Activated T-helper 1 cell treated with anti-CD3 and anti-CD28 coated beads, Interleukin-12 subunit alpha, Interleukin-12 subunit beta, Interleukin-2, Interleukin-4 antibody, amounts not matched to agents 30 ng/mL and 10 ng/mL and 1 ng/mL, durations not matched to agents 14 hours and 24 hours and 36 hours (primary cell): ENCODE measurements at places on chromosomes 7 and 10. TPM values are rescaled to one million over a fixed set of nuclear protein-coding genes. Genes with fewer than 3 reads are reported as not detected.
A peak's percentile ranks its signal among the peaks of the same experiment; 100 is the strongest.

DNA sequence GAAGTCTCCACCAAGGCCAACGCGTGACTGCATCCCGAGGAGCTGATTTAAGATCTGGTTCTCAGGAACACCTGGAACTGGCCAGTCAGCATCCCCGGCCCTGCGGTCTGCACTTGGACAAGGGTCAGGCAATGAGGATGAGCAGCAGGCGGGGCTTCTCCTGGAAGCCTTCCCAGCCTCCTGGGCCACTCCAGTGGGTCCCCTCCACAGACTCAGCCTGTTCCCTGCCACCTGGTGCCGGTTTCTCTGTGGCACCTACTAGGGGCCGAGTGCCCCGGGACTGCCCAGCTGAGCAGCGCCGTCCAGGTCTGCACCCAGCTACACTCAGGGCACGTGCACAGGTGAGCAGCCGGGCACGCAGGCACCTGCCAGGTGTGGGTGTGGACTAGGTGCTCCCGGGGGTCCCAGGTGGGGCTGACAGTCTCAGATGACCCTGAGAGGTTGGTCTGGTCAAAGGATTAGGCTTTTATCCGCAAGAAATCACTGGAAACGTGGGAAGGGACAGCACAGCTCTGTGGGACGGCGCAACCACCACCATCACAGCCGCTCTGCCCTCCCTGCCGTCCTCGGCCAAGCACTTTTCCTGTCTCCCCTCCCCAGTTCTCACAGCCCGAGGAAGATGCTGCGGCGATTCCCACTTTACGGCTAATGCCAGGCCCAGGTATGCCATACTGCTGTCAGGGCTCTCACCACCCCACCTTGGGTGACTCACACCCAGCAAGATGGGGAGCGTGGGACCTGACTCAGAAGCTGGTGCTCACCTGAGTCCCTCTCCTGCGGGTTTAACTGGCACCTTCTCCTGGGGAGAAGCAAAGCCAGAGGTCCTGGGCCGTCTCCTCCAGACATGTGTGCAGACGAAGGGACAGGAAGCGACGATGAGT, 166.0 kb downstream of the RNF216 start:
- H3K27ac ChIP-seq, result no peak overlapping the region
- H3K4me1 ChIP-seq, result no peaks in the 10 kb centered on the region
- no peak overlapping the region for H3K4me3 ChIP-seq
- H3K27me3 ChIP-seq, result no peaks in the 10 kb centered on the region
- H3K36me3 ChIP-seq, result no peaks in the 10 kb centered on the region

DNA sequence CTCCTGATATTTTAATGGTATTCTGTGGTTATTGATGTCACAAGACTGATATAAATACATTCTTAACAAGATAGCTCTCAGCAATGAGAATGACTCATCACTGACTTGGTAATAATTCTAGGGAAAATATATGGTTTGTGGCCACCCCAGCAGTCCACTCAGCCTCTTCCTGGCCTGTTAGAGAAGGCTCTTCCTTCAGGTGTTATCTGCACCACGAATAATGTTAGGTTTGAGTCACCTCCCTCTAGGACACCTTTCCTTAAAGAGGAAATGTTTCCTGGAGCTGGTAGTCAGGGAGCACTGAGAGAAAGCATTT, 163.3 kb downstream of the SVIL start:
- H3K4me1 ChIP-seq, result peaks cover 7% of the 10 kb centered on the region
- H3K4me3 ChIP-seq, result no peak overlapping the region
- DNase-seq, result no peak
- no peaks in the 10 kb centered on the region for H3K27me3 ChIP-seq

- H3K27me3 ChIP-seq, result peaks cover 4% of the 10 kb centered on the region
- no peak overlapping the region for H3K4me3 ChIP-seq
- H3K36me3 ChIP-seq, result peaks cover 2% of the 10 kb centered on the region
Measured at GRCh38 chr10:99394761-99395386, 35.5 kb downstream of the GOT1 start.

- no peak overlapping the region for H3K27ac ChIP-seq
- no peaks in the 10 kb centered on the region for H3K27me3 ChIP-seq
- no peak overlapping the region for H3K4me3 ChIP-seq
- H3K36me3 ChIP-seq, result peaks cover 8% of the 10 kb centered on the region
Measured at GRCh38 chr10:6120691-6121090, 31.9 kb downstream of the RBM17 start.

- peaks cover 8% of the 10 kb centered on the region for H3K36me3 ChIP-seq
- H3K27ac ChIP-seq, result no peak overlapping the region
- no peak for DNase-seq
- no peak overlapping the region for H3K4me3 ChIP-seq
- H3K4me1 ChIP-seq, result no peaks in the 10 kb centered on the region
Measured at GRCh38 chr10:74705358-74705980, 120.9 kb upstream of the KAT6B start.

- no peak for DNase-seq
- H3K27me3 ChIP-seq, result no peaks in the 10 kb centered on the region
- no peak overlapping the region for H3K4me3 ChIP-seq
- H3K27ac ChIP-seq, result no peak overlapping the region
- no peaks in the 10 kb centered on the region for H3K4me1 ChIP-seq
Measured at GRCh38 chr10:52785418-52785817, 12.8 kb upstream of the MBL2 start.

The ENKUR gene
- not detected in 2 replicates for total RNA-seq

GRCh38 chr10:64286533-64286932, 765.3 kb downstream of the REEP3 start:
- no peak overlapping the region for H3K27ac ChIP-seq
- no peaks in the 10 kb centered on the region for H3K36me3 ChIP-seq
- no peaks in the 10 kb centered on the region for H3K27me3 ChIP-seq
- DNase-seq, result no peak
- no peaks in the 10 kb centered on the region for H3K4me1 ChIP-seq
- H3K4me3 ChIP-seq, result no peak overlapping the region

The MSMB gene
- total RNA-seq, result not detected in 2 replicates

DNA sequence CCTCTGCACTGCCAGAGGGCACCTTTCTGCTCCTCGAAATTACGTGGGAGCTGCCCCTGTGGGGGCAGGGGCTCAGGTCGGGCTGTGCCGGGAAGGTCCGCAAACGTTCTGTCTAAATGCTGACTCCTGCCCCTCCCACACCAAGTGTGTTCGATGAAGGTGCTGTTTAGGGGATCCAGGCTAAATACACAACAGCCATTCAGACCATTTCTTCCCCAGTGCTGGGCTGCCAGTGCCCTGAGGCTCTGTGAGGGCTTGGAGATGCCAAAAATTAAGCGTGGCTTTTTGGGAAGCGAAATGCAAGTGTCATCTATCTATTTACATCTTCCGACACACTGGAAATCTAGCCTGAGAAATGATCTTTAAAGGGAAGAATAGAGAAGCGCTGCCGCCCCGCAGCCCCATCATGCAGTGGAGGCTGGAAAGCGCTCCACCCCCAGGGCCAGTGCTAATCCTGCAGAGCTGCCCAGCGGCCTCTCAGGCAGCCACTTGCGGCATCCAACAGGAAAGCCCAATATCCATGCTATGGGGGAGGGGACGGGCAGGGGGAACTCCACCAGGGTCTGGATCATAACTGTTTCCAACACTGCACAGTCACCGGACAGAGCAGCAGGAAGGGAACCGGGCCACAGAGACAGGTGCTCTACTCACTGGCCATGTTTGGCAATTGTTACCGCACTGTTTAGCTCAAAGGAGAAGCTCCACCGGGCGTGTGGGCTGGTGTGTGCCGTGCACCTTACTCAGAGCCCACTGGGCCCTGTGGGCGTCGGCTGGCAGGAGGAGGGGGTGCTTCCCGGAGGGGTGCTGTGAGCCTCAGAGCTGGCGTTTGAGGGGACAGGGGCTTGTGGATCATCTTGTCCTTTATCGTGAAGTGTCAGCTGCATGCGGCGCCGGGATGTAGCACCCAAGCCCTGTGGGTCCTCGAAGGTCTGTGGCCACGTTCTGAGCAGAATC, 205.5 kb downstream of the DNAJB6 start:
- H3K4me3 ChIP-seq, result no peak overlapping the region
- H3K4me1 ChIP-seq, result peaks cover 16% of the 10 kb centered on the region
- peaks cover 2% of the 10 kb centered on the region for H3K36me3 ChIP-seq
- peaks cover 6% of the 10 kb centered on the region for H3K27me3 ChIP-seq
- H3K27ac ChIP-seq, result no peak overlapping the region
- no peak for DNase-seq

The DENND2A gene
- not detected in 2 replicates for total RNA-seq

The BHLHA15 gene
- total RNA-seq, result 0.57 and 0.73 TPM in 2 replicates

DNA sequence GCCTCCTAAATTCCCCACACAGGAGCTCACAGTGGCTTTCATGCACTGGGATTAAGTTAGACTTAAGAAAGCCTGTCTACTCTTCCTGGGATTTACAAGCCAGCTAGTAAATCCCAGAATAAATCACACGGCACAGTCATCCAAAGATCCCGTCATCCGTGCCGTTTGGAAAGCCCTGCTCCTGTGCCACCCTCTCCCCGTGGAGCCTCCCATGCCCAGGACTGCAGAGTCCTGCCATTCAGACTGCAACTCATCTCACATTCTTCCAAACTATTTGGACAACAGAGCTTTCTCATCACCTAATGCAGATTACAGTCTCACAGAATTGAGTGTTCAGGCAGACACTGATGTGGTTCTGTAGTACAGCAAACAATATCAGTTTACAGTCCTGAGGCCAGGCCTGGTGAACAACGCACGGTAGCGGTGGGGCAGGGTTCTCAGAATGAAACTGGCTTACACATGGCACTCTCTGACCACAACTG, 166.5 kb downstream of the EGFR start:
- H3K27ac ChIP-seq, result no peak overlapping the region
- H3K36me3 ChIP-seq, result no peaks in the 10 kb centered on the region
- no peaks in the 10 kb centered on the region for H3K27me3 ChIP-seq
- DNase-seq, result no peak

DNA sequence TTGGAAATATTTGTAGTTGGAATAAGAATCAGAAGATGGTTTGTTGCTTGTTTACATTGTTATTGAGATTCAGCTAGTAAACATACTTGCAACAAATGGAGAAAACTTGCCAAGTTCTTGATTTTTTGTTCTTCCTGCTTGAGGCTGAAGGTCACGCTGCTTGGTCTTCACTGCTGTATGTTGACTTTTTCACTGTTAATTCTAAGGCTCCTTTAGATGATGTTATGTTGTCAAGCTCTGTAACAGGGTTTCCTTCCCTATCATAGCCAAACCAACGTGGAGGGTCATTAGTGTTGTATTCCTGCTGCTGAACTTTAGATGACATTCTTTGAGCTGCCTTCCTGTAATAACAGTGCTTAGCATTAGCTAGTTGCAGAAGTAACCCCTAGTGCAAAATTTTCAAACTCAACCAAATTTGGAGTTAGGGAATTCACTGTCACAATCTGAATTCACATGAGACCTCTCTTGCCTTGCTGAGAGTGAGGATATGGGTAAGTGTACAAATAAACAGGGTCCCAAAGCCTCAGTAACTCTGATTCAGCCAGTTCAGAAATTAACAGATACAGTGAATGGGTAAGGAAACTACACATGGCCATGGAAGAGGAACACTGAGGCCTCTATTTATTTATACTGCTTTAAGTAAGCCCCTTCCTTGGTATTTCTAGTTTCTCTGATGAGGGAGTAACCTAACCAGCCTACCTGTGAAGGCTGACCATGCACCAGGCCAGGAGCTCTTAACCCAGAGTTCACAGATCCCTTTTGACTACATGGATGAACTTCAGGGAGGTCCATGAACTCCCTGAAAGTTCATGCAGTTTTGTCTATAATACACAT, 64.6 kb downstream of the FAM185A start:
- H3K27me3 ChIP-seq, result peaks cover 3% of the 10 kb centered on the region
- H3K27ac ChIP-seq, result no peak overlapping the region
- no peak overlapping the region for H3K4me3 ChIP-seq
- H3K4me1 ChIP-seq, result peaks cover 14% of the 10 kb centered on the region

DNA sequence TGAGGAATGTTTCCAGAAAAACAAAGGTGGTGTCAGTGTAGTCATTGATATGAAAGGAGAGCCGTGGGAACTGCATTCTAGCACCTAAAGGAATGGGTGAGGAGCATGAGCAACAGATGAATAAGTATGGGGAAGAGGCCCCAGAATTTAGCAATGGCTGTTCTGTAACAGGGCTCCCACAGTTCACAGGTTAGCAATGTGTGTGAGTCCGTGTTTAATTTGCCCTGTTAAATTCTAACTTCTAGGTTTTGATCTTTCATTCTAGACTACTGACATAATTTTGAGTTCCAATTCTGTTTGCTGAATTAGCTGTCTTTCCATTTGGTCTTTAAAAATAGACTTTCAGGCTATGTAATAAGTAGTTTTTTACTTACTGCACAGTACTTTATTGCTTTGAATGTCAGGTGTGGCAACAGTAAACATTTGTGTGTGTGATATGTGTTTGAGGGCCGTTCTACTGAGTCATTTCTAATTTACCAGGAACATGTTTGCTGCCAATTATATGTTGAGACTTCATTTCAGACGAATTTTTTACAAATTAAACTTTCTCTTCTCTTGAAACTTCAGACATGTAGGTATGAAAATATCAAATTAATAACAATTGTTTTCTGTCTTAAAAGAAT, 8.8 kb downstream of the STK17A start:
- peaks cover 34% of the 10 kb centered on the region for H3K36me3 ChIP-seq
- H3K4me1 ChIP-seq, result peaks cover 83% of the 10 kb centered on the region
- H3K27ac ChIP-seq, result peak overlapping the region; percentile 70
- DNase-seq, result no peak

GRCh38 chr7:151680810-151681209, 161.1 kb upstream of the RHEB start:
- H3K4me3 ChIP-seq, result no peak overlapping the region
- DNase-seq, result no peak
- no peaks in the 10 kb centered on the region for H3K36me3 ChIP-seq
- peaks cover 2% of the 10 kb centered on the region for H3K27me3 ChIP-seq
- H3K4me1 ChIP-seq, result no peaks in the 10 kb centered on the region

GRCh38 chr10:26946102-26946811, 85.5 kb upstream of the ABI1 start:
- no peaks in the 10 kb centered on the region for H3K4me1 ChIP-seq
- no peak for DNase-seq
- H3K36me3 ChIP-seq, result no peaks in the 10 kb centered on the region
- no peak overlapping the region for H3K4me3 ChIP-seq

GRCh38 chr10:113663908-113664307, at the start of gene NRAP:
Gene NRAP, minus strand, starts transcription at chr10:113664041. Its CDS starts 159 bp downstream, at chr10:113663882.
- no peak within 1 kb of the TSS for H3K27ac ChIP-seq
- peaks cover 13% of the 10 kb centered on the region for H3K27me3 ChIP-seq
- DNase-seq, result no peak
- no peak within 1 kb of the TSS for H3K4me3 ChIP-seq
- H3K36me3 ChIP-seq, result no peaks in the 10 kb centered on the region
- H3K4me1 ChIP-seq, result peaks cover 15% of the 10 kb centered on the region

The GIMAP8 gene
- 9.2 and 9.4 TPM in 2 replicates for total RNA-seq

DNA sequence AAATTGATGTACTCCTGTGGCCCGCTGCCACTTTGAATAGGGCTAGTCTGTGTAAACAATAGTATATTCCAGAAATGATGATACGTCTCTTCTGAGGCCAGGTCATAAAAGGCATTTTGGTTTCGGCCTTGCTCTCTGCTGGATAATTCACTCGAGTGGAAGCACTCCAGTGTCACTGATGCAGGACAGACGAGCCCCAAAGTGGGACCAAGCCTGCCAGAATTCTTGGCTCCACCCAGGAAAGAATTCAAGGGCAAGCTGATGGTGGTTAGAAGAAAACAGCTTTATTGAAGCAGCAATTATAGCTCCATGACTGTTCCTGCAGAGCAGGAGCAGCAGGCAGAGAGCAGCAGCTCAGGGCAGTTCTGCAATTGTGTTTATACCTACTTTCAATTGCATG, 717.6 kb downstream of the GRM8 start:
- DNase-seq, result no peak
- no peak overlapping the region for H3K4me3 ChIP-seq
- no peaks in the 10 kb centered on the region for H3K36me3 ChIP-seq
- H3K27ac ChIP-seq, result no peak overlapping the region
- H3K27me3 ChIP-seq, result no peaks in the 10 kb centered on the region

The CYP2C19 gene
- not detected in 2 replicates for total RNA-seq
